ENCODE measurements at places on chromosomes 3 and 15. TPM values are rescaled to one million over a fixed set of nuclear protein-coding genes. Genes with fewer than 3 reads are reported as not detected.
A peak's percentile ranks its signal among the peaks of the same experiment; 100 is the strongest.

DNA sequence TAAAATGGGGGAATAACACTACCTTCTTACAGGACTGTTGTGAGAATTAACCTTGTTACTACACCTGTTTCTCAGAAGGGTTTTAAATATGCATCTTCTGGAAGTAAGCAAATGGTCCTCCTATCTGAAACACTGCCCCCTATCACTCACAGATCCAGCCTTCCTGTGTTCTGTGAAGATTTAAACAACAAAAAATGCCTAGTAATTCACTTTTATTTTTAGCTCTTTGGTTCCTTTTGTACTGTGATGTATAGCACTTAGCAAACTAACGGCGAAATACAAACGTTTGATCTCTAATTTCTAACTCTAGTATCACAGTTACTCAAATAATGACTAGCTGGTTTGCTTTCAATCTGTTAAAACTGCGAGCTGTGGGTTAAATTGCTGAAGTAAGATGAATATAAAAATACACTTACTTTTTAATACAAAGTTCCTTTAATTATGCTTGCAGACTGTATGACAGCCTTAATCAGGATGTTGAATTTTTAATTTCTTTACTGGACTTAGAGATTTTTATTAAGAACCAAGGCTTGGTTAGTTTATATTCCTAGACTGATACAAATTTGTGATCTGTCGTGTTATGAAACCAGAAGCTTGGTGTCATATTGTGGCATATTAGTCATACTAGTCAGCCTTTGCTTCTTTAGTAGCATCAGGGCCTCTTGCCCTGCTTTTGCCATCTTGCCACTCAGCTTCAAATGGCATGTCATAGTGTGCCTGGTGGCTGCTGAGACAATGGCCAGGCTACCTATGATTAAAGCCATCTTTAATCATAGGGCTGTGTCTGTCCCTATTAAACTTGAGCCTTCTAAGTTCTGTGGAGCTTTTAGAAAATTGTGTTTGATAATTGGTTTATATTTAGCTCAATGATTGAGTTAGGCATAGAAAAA lies 9.2 kb downstream of the EIF3J start:
- peak; percentile 21 for DNase-seq

DNA sequence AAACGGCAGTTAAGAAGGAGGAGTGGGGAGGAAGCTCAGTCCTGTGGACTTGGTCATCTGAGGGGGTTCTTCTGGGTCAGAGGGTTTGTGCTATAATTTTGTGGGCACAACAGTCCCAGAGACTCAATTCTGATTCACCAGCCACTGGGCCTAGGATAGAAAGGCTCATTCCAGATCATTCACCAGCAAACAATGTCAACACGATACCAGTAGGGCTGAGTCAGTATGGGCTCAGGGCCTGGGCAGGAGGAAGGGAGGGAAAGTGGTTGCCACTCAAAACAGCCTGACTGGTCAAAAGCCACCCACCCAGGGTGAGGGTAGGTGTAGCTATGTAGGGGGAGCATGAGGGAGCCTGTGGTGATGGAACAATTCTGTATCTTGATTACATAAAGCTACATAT lies 86.9 kb upstream of the MEX3B start:
- peak; percentile 95 for DNase-seq

The TEX264 gene
- 76.6 TPM for total RNA-seq

DNA sequence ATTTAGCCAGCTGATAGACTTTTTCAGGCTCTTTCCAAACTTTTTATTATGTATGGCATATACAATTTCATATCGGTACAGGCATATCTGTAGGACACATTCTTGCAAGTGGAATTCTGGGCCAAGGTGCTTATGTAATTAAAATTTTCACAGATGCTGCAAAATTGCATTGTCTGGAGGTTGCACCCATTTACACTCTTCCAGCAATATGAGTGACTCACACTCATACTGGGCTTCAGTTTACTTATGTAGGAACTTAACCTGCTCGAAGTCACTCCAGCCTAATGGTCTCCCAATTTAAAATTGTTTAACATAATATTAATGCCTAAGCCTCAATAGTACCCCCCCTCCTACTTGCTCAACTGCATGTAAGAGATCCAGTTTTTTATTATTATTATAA lies 11.2 kb upstream of the SEC62 start:
- DNase-seq = no peak

DNA sequence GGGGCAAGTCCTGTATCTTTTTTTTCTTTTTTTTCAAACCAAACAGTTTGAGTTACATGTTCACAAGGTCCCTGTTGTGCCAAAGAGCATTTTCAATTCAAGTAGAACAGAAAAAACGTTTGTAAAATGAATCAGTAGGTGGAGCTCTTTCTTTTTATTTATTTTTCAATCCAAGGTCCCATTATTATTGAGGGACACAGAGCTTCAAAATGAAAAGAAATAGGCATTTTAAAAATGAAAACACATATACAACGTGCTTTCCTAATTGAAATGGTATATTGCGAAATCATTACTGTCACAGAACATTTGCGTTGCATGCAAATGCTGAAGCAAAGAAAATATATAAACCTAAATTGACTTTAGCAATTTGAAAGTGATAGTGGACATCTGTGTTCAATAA lies 711.0 kb downstream of the MECOM start:
- peak; percentile 70 for DNase-seq

DNA sequence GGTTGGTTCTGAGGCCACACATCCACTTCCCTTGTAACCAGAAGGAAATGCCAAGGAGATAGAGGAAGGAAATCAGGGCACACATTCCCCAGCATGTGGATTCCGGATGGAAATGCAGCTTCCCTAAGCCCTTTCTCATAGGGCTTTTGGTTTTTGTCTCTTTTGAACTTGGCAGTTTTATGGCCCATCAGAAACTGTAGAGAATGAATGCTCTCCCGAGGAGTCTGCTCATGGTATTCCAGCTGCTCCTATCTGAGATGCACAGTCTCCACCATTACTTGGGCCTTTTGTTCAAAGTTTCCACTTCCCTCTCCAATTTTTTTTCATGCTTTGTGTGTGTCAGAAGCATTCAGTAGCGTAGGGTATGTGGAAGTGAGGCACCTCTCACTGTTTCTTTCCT lies 21.2 kb downstream of the XYLB start:
- no peak for DNase-seq

GRCh38 chr3:30428251-30428650 lies 178.2 kb upstream of the TGFBR2 start:
- peak; percentile 60 for DNase-seq

DNA sequence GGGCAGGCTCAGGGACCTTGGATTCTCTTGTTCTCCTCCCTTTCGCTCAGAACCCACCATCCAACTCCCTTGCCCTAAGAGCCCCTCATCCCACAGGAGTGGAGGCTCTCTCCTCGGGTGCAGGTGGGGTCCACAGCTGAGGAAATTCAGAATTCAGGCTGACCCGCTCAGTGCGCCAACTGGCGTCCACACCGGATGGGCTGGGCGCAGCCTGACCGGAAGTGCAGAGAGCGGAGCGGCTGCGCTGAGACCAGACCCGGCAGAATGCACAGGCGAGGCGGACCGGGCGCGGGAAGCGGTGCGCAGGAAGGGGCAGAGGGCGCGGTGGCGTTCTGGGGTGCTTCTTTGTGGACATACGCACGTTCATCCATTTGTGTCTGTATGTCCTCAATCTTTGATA lies 210.4 kb upstream of the NDN start:
- DNase-seq = no peak

The DISP2 gene
- total RNA-seq = 1.8 TPM

DNA sequence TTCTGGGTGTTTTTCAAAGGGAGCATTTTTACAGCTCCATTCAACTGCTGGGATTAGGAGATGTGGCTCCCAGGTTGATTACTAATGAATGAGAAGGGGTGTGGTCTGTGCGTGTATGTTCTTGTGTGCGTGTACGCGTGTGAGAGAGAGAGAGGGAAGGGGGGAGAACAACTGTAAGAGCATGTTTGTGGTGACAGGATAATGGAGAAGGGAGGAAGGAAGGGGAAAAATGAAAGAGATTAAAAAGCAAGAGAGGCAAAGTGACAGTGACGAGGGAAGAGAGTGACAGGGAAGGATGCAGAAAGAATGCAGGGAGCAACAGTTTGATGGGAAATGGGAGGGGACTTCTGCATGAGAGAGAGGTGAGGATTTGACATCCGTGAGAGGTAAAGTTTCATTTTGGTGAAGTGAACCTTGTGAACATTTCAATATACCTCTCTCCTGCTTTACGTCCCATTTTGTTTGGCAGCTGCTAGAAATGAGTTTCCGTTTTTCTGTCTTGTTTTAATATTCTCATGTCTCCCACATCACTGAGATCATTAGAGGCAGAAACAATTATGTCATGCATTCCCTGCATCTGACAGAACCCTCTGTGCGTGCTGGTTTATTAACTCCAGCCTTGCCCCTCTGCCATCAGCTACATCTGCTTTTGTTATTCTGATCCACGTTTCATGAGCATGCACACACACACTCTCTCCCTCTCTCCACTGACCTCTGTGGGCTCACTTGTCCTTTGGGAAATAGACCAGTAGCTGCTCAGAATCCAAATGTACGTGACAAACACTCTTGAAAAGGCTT lies 161.6 kb downstream of the GAP43 start:
- DNase-seq = peak; percentile 37

DNA sequence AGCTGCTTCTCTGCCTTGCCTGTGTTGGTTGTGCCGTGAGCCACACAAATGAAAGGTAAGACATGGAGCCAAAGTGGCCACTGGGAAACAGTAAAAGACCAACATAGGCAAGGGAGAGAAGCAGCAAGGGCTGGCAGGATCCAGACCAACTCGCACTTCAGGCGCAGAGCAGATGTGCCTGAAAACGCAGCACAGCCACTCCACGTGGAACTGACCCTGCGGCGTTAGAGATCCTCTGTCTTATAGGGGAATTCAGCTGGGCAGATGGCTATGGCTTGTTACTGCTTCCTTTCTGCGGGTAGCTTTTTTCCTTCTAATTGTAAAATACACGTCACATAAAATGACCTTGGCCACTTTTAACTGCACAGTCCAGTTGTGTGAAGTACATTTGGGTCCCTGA lies 10.4 kb upstream of the GHRL start:
- no peak for DNase-seq

DNA sequence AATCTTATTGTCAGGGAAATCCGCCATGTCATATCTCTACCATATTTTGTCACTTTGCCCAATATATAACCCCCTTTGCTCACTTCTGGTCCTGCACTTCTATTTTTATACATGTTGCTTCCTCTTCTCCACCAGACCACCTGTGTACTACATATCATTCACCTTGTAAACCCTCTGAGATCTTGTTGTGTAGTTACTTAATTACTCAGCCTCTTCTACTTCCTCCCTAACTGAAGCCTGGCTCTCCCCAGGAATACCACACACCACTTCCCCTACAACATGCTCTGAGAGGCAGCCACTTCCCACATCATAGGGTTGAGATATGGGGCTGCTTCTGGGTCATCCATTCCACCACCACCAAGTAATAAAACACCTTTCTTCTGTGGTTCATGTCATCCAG lies 10.0 kb downstream of the HEXA start:
- DNase-seq = peak; percentile 11

DNA sequence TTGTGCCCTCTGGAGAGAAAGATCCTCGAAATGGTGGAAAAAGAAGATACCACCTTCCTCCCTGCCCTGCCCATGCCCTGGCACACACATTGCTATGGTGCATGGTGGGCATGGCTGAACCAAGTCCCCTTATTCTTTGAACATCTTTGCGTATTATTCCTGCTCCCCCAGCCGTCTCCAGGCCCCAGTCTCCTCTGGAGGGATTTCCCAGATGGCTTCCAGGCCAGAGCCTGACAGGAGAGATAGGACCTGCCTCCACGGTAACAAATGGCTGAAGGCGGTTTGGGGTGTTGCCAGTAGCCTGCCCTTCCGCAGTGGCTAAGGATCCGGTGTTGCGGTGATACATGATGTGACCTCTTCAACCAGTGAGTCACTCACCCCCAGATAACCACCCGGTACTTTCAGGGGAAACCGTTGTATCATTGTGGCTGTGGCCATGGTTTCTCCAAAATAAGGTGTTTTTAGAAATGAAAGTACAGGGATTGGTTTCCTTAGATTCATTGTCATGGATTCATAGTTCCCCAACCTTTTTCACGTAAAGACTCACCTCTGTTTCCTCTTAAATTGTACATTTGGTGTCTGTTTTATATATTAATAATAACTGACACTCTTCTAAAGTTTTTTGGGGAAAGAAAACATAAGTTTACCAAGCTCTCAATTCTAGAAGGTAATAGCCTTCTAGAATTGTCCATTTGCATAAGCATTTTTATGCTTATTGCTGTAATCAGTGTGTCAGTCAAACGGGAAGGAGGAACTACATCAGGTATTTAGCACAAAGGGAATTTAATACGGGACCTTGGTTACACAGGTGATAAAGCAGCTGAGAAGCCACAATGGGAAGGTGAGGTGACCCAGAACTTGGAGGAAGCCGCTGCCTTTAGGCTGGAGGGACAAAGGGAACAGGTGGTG lies 25.9 kb downstream of the SMAD3 start:
- peak; percentile 98 for DNase-seq

DNA sequence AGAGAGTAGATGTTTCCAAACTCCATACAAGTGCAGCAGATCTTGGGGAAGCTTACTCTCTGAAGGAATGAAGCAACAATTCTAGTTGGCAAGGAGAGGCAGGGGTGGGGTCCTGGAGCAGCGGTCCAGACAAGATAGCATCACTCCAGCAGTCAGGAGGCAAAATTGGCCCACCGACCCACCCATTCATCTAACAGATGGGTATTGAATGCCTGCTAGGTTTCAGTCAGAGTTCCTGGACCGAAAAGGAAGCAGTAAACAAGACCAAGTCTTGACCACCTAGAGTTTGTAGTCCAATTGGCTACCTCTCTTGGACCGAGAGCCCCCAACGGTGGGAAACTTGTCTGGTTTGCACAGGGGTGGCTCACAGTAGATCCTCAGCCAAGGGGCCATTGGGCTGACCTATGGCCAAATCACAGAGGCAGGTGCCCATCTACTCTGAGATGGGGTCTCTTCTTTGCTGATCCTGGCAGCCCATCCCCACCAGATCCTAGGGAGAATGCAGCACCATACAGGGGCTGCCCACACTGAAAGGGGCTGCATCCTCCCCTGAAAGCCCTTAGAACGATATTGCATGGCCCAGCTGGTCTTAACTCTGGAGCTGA lies 74.3 kb downstream of the CORO2B start:
- no peak for DNase-seq

- DNase-seq = no peak
Measured at GRCh38 chr15:95596496-95596895, 734.0 kb upstream of the NR2F2 start.

DNA sequence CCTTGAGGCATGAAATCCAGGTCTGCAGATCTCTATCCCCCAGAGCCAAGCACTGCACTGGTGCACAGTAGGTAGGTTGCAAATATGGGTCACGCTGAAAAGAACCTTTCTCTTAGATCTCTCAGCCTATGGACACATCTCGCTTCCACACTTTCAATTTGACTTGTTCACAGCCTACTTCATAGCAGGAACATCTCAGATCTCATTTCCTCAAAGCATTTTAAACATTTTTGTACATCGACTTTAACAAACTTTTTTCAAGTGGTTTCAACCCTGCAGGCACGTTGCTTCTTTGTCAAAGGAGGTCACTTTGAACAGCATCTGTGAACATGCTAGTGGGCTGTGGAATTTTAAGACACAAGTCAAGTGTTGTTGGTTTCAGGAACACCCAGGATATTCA lies 76.0 kb downstream of the SLC12A8 start:
- DNase-seq = no peak

The PPP1R14D gene
- total RNA-seq = not detected

Measured in HT1080 (cell line).